HT1080 (cell line): ENCODE measurements at places on chromosomes 3 and 15.

DNA sequence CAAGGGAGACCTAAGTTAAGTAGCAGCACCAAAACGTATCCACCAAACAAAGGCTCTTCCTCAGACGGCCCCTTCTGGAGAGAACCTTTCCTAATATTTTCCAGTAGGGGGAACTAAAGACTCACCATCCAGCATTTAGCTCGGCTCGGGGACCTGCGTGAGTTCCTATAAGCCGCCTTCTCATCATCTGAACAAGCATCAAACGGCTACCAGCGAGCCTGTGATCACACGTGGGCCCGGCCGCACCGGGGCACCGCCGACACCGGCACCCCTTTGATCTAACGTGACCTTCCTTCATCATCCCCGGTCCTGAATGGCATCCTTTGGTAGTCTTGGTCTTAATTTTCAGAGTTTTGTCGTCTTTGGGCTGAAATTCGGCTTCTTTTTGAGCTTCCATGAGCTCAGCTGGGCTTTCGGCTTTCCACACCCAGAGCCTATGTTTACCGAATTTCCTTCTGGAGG lies 1.4 kb upstream of the ROBO2 start:
- DNase-seq = peak; percentile 79

GRCh38 chr3:155859859-155860258 lies 5.6 kb upstream of the SLC33A1 start:
- DNase-seq = peak; percentile 54

DNA sequence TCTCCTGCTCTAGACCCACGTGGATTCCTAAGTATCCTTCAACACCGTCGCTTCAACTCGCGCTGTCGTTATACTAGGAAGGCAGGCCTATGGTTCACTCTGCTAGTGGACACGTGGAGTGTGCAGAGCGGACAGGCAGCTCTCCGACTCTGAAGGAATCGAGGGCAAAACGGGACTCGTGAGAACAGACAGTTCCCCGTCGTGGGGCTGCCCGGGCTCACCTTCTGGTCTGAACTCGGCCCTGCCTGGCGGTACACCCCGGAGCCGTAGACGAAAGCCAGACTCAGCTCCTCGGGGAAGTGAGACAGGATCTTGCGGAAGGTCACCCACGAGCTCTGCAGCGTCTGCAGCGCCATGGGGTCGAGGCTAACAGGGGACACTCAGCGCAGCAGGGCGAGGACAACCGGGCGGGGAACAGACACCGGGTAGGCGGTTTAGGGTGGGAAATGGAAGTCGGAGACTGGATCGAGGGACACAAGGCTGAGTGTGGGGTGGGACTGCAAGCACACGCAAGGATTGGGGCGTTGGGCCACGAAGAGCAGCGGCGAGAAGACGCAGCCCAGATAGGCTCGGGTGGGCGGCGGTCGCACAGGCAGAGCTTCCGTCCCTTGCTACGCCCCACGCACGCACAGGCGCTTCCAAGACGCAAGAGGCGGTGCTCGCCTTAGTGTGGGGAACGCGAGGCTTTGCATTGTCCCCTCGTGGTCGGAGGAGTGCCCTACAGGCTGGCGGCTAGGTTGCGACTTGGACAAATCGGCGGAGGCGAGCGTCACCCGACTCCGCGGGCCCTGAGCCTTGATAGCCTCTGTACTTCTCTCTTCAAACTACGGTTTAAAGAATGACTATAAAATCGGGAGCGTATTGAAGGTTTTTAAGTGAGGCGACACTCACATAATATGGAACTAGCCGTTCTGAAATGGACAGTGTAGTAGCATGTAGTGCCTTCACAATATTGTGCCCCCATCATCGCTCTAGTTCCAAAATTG lies at the start of gene TAMM41:
TSS of gene TAMM41 (minus strand) at position 605 of the 986 bp plus-strand sequence. CDS start at position 356, 249 bp downstream.
- DNase-seq = peak; percentile 86

- no peak for DNase-seq
Observed at GRCh38 chr15:64746356-64746755, 29.0 kb downstream of the RBPMS2 start.
